PC-9 (cell line): ENCODE measurements at places on chromosomes 5 and 9. TPM values are rescaled to one million over a fixed set of nuclear protein-coding genes. Genes with fewer than 3 reads are reported as not detected.

Gene NR6A1
- total RNA-seq: 13.0 TPM in 2 replicates

Gene ENTPD2
- total RNA-seq: 9.0 and 14.1 TPM in 2 replicates

GRCh38 chr5:175746851-175747250 is 89.0 kb downstream of the HRH2 start:
- H3K4me1 ChIP-seq: peaks cover 24% of the 10 kb centered on the region
- peak; percentile 48 for DNase-seq
- H3K27ac ChIP-seq: no peak overlapping the region
- H3K4me3 ChIP-seq: no peak overlapping the region

GRCh38 chr5:150065886-150066285 is 20.5 kb downstream of the CSF1R start:
- H3K4me3 ChIP-seq: no peak overlapping the region
- no peak overlapping the region for H3K27ac ChIP-seq
- DNase-seq: no peak
- peaks cover 6% of the 10 kb centered on the region; the same call in 1 of the 2 replicates for H3K4me1 ChIP-seq
- no peaks in the 10 kb centered on the region for H3K27me3 ChIP-seq
